ENCODE measurements at places on chromosomes 2 and 18.

DNA sequence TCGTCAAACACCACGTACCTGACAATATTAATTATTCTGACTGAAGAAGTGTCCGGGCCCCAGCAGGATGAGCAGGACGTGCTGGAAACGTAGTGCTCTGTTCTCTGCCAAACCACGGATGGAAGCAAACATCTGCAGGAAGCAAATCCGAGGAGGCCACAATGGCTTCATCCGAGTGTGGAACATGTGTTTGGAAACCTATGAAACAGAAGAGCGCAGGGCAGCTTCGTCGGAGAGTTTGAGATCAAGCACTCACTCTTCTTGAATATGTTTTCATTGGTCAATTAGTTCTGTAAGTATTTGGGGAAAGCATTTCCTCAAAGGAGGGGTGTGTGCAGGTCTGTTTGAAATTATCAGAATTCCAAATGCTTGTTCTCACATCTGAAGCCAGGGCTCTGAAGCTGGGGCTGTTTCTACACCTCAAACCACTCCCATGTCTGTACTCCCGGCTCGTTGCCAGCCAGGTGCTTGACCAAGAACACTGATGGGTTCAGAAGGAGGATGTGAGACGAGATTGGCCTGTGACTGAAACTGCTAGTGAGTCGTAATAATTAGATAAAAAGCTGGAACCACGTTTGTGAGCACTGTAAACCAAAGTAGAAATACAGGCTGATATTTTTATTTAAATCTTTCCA is 356.6 kb upstream of the SALL3 start:
- no peak for DNase-seq

DNA sequence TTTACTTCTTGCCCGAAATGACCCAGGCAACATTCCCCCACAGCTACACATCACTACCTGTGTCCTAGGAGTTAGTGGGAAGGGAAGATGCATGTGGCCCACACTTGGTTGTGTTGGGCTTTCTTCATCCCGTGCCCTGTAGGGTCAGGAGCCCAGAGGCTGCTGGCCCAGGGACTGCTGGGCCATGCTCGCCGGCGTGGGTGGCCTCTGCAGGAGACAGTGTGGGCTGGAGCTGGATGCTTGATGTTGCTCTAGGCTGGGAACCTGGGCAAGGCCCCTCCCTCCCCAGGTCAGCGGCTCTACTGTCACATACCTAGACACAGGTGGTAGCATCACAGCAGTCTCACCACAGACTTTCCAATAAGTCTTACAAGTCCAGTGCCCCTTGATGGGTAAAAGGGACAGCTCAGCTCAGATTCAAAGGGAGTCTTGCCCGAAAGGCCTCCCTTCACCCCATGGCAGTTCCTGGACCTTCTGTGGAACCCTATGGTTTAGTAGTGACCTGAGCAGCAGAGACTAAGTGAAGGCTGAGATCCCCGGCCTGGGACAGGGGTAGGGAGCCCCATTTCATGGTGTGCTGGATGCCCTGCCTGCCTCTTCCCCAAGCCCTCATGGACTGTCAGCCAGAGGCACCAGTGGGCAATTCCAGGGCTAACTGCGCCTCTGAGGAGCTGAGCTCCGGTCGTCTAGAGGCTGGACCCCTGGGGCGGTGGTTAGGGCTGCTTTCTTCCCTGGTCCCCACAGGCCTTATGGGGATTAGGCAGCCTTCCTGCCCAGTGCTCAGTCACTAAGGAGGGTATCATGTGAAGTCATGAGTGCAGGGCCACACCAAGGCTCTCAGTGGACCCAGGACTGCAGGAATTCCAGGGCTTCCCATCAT is 45.4 kb upstream of the FAHD2A start:
- no peak for DNase-seq

GRCh38 chr2:138671566-138671965 is 108.6 kb downstream of the NXPH2 start:
- no peak for DNase-seq

GRCh38 chr2:240107477-240107796 is 28.7 kb downstream of the COPS9 start:
- no peak for DNase-seq

GRCh38 chr2:157895531-157895930 is 19.4 kb upstream of the ACVR1 start:
- no peak for DNase-seq

- DNase-seq, result no peak
These were observed 60.2 kb downstream of the PDE1A start for GRCh38 chr2:182366628-182367027.

- DNase-seq, result no peak
These were observed 383.6 kb upstream of the SMIM21 start for GRCh38 chr18:75810961-75811551.

GRCh38 chr18:26721854-26722564 is 143.5 kb downstream of the AQP4 start:
- no peak for DNase-seq

All from K562 (cell line).